Ovary (tissue), 10 donors: ENCODE measurements at places on chromosomes 13 and 19. TPM values are rescaled to one million over a fixed set of nuclear protein-coding genes. Genes with fewer than 3 reads are reported as not detected.
A peak's percentile ranks its signal among the peaks of the same experiment; 100 is the strongest.

GRCh38 chr13:94956417-94957110 is 244.2 kb upstream of the SOX21 start:
- no peak for DNase-seq
- no peak overlapping the region for H3K4me3 ChIP-seq
- H3K4me1 ChIP-seq: no peaks in the 10 kb centered on the region

- H3K36me3 ChIP-seq: no peaks in the 10 kb centered on the region
- no peaks in the 10 kb centered on the region for H3K27me3 ChIP-seq
- no peak overlapping the region for H3K4me3 ChIP-seq
Measured at GRCh38 chr19:48292798-48293197, 22.9 kb downstream of the ZNF114 start.

DNA sequence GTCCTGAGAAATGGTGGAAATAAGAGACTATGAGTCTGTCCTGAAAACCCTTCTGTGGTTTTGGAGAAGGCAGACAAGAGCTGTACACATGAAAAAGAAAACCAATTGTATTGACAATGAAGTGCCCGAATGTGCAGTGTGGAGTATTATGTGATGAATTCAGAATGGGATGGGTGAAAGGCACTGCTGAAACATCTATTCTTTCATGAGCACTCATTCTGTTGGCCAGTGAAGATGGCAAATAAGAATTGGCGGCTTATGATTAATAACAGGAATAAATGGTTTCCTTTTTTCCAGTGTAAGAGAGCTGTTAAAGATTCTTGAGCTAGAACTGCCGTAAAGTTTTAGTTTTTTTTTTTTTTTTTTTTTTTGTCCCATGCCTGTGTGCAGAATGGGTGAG is 5.7 kb downstream of the POLR1D start:
- H3K27ac ChIP-seq: no peak overlapping the region
- H3K36me3 ChIP-seq: no peaks in the 10 kb centered on the region
- DNase-seq: no peak

RFXANK gene
- 65.4 TPM for total RNA-seq

ANKLE1 gene
- 1.4 TPM for total RNA-seq

ZNF665 gene
- 10.5 TPM for total RNA-seq

DNA sequence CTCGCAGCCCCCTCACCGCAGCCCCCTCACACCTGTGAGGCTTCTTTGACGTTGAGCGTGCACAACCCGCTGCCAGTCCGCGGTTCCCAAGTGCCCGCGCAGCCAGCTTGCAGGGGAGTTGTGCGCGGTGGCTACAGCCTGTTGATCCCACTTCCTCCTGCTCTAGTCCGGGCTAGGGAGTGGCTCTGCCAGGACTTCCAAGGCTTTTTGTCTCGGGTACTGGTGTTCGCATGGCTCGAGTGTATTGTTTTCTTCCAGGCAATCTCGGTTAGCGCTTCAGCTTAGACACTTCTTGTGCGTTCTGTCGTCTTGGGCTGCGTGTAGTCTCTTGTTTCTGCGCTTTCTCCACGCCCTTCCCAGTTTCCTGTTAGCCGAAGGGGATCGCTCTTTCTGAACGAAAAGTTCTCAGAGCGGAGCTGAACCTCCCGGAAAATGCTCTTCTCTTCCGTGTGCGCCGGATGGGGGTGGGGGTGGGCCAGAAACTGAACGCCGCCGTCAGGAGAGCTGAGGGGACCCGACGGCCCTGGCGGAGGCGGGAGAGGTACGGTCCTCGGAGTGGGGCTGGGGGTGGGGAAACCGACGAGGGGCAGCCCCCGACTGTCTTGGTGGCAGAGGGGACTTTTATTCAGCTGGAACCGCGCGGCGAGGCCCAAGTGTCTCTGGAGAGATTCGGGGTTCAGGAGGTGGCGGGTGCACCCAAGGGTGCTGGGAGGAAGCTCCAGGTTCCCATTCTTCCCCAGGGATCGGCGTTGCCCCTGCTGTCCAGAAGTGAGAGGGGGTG is 697 bp upstream of the DGKH start:
- peak overlapping the region; percentile 93 for H3K27ac ChIP-seq
- no peaks in the 10 kb centered on the region for H3K27me3 ChIP-seq
- no peaks in the 10 kb centered on the region for H3K4me1 ChIP-seq
- no peaks in the 10 kb centered on the region for H3K36me3 ChIP-seq
- peak; percentile 48 for DNase-seq
- peak overlapping the region; percentile 78 for H3K4me3 ChIP-seq

DNA sequence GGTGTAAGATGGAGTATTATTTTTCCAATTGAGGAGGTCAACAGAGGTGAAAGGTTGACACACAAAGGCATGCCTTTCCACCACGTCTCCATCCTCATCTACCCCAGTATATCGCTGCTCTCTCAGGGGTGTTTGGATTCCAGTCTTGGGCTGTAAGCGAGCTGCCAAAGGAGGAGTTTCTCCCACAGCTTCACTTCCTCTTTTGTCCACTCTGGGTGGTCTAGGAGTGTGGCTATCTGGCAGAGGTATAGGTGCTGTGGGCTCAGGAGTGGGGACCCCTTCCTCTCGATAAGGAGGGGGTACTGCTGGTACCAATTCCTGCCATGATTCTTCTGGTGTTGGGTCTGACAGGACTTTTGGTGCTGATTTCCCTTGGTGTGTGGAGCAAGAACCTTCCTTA is 39.4 kb downstream of the ZNF846 start:
- H3K4me1 ChIP-seq: no peaks in the 10 kb centered on the region
- H3K4me3 ChIP-seq: no peak overlapping the region
- H3K27me3 ChIP-seq: no peaks in the 10 kb centered on the region
- no peaks in the 10 kb centered on the region for H3K36me3 ChIP-seq
- H3K27ac ChIP-seq: no peak overlapping the region

GRCh38 chr19:34997071-34997617 is 3.0 kb upstream of the GRAMD1A start:
- peaks cover 23% of the 10 kb centered on the region for H3K4me1 ChIP-seq
- no peaks in the 10 kb centered on the region for H3K36me3 ChIP-seq
- DNase-seq: no peak
- no peaks in the 10 kb centered on the region for H3K27me3 ChIP-seq
- peak overlapping the region; percentile 51 for H3K27ac ChIP-seq
- H3K4me3 ChIP-seq: no peak overlapping the region

- H3K4me1 ChIP-seq: peaks cover 12% of the 10 kb centered on the region
- no peak for DNase-seq
- peak overlapping the region; percentile 28 for H3K27ac ChIP-seq
- no peak overlapping the region for H3K4me3 ChIP-seq
Measured at GRCh38 chr13:30739761-30740642, 4.7 kb downstream of the ALOX5AP start.

COL4A2 gene
- 104 TPM for total RNA-seq

DNA sequence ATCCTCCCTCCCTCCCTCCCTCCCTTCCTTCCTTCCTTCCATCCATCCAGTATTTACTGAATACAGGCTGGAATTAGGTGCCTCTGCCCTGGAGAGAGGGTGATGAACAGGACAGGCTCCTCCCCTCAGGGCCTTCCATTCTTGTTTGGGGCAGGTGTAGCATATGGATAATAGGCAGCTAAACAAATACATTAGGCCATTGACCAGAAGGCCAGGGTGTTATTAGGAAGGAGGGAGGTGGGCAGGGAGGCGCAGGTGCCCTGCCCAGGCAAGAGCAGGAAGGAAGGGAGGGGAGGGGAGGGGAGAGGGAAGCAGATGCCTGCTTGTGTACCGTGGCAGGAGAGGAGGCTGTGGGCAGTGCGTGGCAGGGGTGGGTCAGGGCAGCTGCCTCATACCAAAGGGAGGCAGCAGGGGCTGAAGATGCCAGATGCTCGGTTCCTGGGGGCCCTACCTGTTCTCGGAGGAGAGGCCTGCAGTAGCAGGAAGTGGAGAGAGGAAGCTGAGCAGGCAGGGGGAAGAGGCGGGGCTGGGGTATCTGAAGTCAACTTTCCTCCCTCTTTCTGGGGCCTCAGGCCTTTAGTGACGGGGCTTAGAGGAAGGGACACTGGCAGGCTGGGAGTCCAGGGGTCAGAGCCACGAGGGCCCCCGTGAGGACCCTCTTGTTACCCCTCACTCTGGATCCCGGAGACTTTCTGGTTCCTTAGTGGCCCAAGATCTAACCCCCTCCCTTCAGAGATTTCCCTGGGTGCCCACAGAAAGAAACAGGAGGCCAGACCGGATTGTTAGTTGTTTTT is at the start of gene RINL:
Gene RINL (minus strand): TSS at position 495 of the 794 bp plus-strand sequence. CDS start 1,533 bp downstream, outside the sequence.
- DNase-seq: no peak
- H3K4me1 ChIP-seq: no peaks in the 10 kb centered on the region
- H3K27ac ChIP-seq: no peak within 1 kb of the TSS
- H3K27me3 ChIP-seq: no peaks in the 10 kb centered on the region
- H3K4me3 ChIP-seq: no peak within 1 kb of the TSS

DNA sequence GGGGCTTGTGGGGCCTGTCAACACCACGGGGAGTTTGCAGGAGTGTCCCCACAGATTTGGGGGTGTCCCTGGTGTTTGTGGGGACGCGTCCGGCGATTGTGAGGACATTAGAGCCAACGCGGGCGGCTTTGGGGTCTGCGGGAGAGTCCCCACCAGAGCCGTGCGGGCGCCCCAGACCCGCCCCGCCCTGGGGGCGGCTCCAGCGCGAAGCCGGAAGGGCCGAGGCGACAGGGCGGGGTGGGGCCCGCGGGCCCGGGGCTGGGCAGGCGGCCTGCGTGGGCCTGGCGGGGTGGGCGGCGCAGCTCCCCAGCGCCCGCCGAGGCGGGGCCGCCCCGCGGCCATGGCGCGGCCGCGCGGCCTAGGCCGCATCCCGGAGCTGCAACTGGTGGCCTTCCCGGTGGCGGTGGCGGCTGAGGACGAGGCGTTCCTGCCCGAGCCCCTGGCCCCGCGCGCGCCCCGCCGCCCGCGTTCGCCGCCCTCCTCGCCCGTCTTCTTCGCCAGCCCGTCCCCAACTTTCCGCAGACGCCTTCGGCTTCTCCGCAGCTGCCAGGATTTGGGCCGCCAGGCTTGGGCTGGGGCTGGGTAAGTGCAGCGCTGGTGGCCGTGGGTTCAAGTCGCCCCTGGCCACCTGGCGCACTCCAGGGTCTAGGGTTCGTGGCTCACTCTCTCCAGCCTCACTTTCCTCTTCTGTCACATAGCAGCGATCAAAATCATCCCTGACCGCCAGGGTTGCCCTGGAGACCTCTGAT is 10.3 kb downstream of the PDE4A start:
- no peak for DNase-seq
- H3K4me1 ChIP-seq: peaks cover 3% of the 10 kb centered on the region
- H3K27ac ChIP-seq: no peak overlapping the region
- peak overlapping the region; percentile 50 for H3K4me3 ChIP-seq

MEIS3 gene
- 23.7 TPM for total RNA-seq

- H3K27me3 ChIP-seq: no peaks in the 10 kb centered on the region
- no peak overlapping the region for H3K4me3 ChIP-seq
- H3K27ac ChIP-seq: no peak overlapping the region
- DNase-seq: no peak
- no peaks in the 10 kb centered on the region for H3K36me3 ChIP-seq
Measured at GRCh38 chr13:96730676-96731075, 263.6 kb downstream of the OXGR1 start.

DNA sequence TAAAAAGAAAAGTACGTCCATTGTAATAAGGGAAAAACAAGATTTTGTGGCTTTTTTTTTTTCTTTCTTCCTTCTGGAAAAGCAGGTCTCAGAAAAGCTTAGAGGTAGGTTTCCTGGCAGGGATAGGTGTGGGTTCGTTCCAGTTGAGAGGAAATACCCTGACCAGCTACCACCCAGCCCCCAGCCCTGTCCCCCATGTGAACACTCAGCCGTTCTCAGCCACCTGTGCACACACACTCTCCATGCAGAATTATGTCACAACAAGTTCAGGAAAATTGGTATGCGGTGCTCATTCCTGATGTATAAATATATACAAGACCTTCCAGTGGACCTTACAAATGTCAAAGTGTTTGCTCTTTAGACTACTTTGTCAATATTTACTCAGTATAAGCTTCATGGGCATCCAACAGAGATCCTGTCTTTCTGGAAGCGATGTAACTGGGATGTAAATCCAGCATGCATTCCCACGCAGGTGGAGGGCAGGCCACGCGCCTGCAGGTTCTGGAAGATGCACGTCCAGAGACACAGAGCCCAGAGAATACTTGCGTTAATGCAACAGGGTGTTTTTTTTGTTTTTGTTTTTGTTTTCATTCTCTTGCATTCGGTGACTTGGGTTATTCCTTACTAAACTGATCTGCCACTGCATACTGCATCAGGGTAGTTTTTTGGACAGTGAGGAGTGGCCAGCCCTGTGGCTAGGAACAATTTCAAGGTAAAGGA is 68.8 kb downstream of the TSHZ3 start:
- H3K4me3 ChIP-seq: no peak overlapping the region
- no peak overlapping the region for H3K27ac ChIP-seq
- no peak for DNase-seq
- no peaks in the 10 kb centered on the region for H3K36me3 ChIP-seq
- H3K27me3 ChIP-seq: no peaks in the 10 kb centered on the region

DNA sequence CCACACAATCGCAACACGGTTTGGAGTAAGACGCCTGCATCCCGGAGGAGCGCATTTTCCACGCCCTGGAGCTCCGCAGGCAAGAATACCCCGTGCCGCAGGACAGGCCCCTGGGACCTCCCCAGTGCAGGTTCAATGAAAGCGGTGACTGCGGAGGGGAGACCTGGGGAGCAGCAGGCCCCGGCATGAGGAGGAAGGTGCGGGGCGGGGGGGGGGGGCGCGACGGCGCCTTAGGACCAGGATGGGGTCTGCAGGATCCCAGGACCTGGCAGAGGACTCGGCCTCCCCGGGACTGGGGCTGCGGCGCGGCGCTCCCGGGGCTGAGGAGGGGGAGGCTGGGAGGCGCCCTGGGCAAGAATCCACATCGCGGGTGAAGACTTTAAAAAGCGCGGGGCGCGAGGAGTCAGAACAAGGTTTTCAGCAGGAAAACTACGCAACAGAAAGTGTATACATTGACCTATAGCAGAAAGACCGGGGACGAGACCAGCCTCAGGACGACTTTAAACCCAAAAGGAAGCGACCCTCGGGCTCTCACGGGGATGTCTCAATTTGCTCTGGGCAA is 432 bp downstream of the ZNF611 start:
- DNase-seq: peak; percentile 61
- H3K27me3 ChIP-seq: no peaks in the 10 kb centered on the region
- H3K36me3 ChIP-seq: no peaks in the 10 kb centered on the region
- peak overlapping the region; percentile 64 for H3K27ac ChIP-seq
- peaks cover 1% of the 10 kb centered on the region for H3K4me1 ChIP-seq

GRCh38 chr13:25131881-25132420 is 36.0 kb downstream of the PABPC3 start:
- no peaks in the 10 kb centered on the region for H3K27me3 ChIP-seq
- H3K4me3 ChIP-seq: no peak overlapping the region
- H3K27ac ChIP-seq: no peak overlapping the region
- DNase-seq: no peak
- H3K36me3 ChIP-seq: no peaks in the 10 kb centered on the region

- H3K27me3 ChIP-seq: no peaks in the 10 kb centered on the region
- no peak overlapping the region for H3K27ac ChIP-seq
- H3K36me3 ChIP-seq: no peaks in the 10 kb centered on the region
- no peak for DNase-seq
- H3K4me3 ChIP-seq: no peak overlapping the region
Measured at GRCh38 chr13:44936246-44936645, 53.0 kb downstream of the NUFIP1 start.

DNA sequence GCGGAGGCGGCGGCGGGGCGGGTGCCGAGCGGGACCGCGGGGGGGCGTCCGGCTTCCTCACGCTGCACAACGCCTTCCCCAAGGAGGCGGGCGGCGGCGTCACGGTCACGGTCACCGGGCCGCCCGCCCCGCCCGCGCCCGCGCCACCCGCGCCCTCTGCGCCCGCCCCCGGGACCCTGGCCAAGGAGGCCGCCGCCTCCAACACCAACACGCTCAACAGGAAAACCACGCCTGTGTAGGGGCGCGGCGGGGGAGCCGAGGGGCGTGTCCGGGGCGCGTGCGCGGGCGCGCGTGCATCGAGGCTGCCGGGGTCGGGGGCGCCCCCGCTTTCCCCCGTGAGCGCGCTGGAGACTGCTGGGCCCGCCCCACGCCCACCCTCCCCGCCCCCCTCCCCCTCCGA is 8.8 kb upstream of the CACNG6 start:
- no peak overlapping the region for H3K4me3 ChIP-seq
- no peaks in the 10 kb centered on the region for H3K36me3 ChIP-seq
- no peak overlapping the region for H3K27ac ChIP-seq
- no peaks in the 10 kb centered on the region for H3K4me1 ChIP-seq

DACT3 gene
- 56.5 TPM for total RNA-seq
